Stimulated activated CD4-positive, alpha-beta T cell treated with anti-CD3 and anti-CD28 coated beads, Interleukin-4, amount 100 ng/mL, for 4 hours (primary cell): ENCODE measurements at places on chromosomes 4 and X.
A peak's percentile ranks its signal among the peaks of the same experiment; 100 is the strongest.

DNA sequence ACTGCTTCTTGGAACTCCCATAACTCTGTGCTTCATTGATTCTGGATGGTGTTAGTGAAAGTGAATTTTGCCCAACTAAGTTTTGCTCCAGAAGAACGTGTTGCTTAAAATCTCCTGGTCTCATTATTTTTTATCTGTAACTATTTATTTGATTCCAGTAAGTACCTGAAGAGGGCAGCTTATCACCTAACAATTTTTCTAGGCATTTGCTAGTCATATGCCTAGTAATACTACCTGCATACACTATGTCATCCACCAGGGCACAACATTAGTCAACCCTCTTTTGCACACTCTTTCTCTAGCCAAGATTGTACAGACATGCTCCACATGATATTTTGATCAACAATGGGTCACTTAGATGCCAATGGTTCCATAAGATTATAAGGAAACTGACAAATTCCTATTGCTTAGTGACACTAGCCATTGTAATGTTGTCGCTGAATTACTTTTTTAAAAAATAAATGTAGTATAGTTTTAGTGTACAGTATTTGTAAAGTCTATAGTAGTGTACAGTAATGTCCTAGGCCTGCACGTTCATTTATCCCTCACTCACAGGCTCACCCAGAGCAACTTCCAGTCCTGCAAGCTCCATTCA, 499.9 kb upstream of the AADAT start:
- DNase-seq, result no peak

DNA sequence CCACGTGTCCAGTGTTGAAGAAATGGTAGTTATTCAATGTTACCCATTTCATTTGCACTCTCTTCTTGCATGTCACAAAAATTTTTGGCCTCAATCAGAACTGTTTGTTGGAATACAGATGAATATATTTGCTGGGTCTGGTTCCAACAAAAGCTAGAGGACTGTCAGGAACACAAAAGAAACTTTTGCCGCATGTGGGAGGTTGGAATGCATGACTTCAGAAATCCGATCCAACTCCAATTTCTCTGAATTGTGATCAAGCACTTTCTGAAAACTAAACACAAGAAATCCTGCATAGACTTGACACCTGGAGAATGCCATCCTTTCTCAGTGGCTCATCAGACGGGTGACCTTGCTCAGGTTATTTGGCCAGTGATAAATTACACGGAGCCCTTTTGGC, 15.4 kb downstream of the SETD7 start:
- DNase-seq, result no peak

GRCh38 chrX:149938881-149939654, 777 bp upstream of the EOLA2 start:
- peak; percentile 86 for DNase-seq

DNA sequence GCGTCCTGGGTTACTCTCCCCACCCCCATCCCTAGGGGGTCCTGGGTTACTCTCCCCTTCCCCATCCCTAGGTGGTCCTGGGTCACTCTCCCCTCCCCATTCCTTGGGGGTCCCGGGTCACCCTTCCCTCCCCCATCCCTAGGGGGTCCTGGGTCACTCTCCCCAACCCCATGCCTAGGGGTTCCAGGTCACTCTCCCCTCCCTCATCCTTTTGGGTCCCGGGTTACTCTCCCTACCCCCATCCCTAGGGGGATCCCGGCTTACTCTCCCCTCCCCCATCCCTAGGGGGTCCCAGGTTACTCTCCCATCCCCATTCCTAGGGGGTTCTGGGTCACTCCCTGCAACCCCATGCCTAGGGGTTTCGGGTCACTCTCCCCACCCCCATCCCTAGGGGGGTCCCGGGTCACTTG, 1.5 kb downstream of the ASMTL start:
- no peak for DNase-seq

DNA sequence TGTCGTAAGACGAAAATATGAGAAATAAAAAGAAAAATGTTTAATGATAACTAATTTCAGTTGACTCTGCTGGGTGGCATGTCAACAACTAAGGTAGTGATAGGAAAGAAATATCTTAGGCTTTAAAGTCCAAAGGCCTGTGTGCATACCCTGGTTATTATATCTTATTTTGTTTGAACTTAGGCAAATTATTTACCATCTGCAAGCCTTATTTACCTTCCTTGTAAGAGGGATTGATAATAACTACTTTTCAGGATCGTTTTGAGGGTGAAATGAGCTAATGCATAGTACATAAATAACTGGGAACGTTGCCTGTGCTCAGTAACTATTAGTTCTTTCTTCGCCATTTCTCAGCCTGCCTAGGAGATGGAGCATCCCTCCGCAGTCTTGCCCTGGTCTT, 41.6 kb upstream of the TAB3 start:
- DNase-seq, result no peak

DNA sequence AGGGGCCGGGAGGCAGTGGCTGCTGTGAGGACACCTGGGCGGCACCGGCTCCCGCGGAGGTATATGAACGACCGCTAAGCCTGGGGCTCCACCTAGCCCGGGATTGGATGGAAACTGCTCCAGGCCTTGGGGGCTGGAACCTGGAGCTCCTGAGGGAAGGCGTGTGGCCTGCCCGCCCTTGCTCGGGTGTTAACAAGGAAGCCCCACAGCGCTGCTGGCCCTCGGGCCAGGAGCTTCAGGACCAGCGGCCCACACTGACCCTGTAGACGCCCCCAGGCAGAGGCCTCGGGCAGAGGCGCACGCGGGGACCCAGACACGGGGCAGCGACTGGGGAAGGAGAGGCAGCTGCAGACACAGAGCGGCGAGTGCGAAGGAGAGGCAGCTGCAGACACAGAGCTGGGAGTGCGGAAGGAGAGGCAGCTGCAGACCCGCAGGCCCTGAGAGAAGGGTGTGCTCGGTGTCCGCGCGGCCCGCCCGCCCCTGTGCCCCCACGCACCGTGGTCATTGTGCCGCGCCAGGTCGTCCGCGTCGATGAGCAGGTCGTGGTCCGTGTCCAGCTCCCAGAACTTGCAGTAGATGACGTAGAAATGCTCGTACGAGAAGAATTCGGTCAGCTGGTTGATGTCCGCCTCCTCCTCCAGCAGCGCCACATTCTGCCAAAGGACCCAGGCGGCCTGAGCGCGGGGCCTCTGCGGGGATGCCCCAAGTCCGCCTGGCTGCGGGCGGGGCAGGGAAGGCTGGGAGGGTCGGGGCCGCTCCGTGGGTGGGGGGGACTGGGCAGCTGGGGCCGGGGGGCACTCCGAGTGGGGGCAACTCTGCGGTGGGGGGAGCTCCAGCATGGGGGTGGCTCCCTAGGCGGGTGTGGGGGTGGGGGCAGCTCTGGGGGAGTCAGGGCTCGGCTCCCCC, 26.7 kb upstream of the GTPBP6 start:
- no peak for DNase-seq

DNA sequence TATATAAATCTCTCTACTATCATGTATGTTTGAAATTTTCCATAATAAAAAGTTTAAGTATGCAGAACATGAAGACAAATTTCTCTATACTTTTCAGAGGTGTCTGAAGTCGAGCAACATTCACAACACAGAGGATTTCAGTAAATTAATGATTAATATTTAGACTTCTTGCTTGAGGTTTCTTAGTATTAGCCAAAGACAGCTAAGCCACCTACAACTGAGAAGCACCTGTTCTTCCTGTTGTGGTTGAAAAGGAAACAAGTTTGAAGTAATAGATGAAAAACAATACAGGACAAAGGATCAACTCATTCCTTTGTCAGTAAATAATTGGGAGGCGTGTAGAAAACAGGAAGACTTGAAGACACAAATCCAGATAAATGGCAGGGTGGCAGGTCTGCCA, 21.1 kb downstream of the SCML1 start:
- DNase-seq, result no peak

- DNase-seq, result no peak
Measured at GRCh38 chr4:159770969-159771368, 668.1 kb downstream of the RAPGEF2 start.

GRCh38 chr4:4392501-4393183, 5.7 kb downstream of the NSG1 start:
- DNase-seq, result no peak

DNA sequence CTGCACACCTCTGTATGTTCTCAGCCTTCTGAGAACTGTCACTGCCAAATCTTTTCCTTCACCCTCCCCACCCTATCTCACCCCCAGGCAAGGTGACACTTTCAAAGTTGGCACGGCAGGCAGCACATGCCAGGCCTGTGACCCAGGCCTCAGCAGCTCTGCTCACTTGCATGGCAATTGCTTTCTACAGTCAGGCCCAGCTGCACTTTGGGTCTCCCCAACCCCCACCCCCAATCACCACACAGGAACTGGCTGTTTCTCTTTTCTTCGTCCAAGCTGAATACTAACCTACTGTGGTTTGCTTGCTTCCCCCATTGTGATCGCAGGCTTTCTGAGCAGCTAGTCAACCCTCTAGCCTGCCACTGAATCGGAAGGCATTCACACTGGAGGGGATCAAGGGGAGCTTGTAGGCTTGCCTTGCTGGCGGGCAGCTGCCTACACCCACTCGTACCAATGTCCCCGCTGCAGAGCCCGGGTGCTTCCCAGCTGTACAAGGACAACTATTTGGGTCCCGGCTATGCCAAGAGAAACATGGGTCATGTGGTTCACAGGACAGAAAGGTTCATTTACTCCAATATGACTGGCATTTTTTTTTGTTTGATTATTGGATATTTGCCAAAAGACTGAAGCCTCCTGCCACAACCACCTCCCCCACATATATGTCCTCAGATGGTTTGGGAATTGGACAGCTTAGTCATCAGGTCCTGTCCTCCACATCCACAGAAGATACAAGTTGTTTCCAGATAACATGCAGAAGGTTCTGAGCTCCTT, 28.1 kb downstream of the SLC25A43 start:
- DNase-seq, result no peak

- DNase-seq, result no peak
Measured at GRCh38 chr4:164251257-164251656, 502.7 kb upstream of the SMIM31 start.

GRCh38 chr4:138275963-138276621, 33.9 kb upstream of the SLC7A11 start:
- no peak for DNase-seq

GRCh38 chr4:170675568-170676262, 586.0 kb upstream of the AADAT start:
- DNase-seq, result no peak

GRCh38 chr4:182620111-182620980, 296.8 kb downstream of the DCTD start:
- DNase-seq, result no peak

DNA sequence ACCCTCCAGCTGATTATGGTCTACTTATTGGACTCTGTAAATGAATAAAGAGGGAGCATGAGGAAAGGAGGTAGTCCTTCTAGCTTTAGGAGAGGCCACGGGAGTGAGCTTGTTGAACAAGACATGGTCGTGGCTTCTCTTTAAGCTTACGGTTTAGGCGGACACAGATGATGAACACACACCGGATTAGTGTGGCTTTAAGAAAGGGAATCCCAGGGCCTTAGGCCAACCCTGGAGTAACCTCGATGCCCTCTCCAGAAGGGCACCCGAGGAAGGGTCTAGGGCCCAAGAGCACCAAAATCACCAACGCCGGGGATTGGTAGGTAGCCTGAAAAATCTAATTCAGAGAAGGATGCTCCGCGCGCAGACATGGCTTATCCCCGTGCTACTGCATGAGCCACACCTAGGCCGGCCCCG, 39.4 kb downstream of the ERVMER34-1 start:
- DNase-seq, result no peak

DNA sequence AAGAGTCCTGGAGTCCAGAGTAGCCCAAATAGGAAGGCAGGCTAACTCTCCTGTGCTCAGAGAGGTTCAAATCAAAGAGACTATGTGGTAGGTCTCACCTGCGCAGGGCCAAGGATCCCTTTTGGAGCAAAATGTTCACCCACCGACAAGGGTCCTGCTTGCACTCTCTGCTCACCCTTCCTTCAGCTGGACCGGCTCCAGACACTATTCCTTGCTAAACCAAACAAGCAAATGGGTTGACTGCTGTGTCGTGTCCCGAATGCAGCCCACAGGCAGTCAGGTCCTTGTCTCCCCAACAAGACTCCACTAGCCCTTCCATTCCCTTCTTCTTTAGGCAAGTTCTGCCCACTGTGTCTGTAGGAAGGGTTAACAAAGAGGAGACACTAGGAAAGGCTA, 760 bp downstream of the TRMT2B start:
- DNase-seq, result no peak

- DNase-seq, result no peak
Measured at GRCh38 chr4:168019921-168020320, 72.4 kb upstream of the ANXA10 start.
